NCI-H524 treated with DMSO at 0.1 percent for 48 hours (cell line): ENCODE measurements at places on chromosomes 1 and 21.

GRCh38 chr1:26164036-26164860 is 4.5 kb downstream of the C1orf232 start:
- no peak for DNase-seq

GRCh38 chr1:20405893-20406604 is 80.0 kb downstream of the CAMK2N1 start:
- no peak for DNase-seq

- no peak for DNase-seq
Observed at GRCh38 chr1:196684476-196684875, 32.6 kb downstream of the CFH start.

- no peak for DNase-seq
Observed at GRCh38 chr1:218366322-218367052, 21.4 kb downstream of the TGFB2 start.

DNA sequence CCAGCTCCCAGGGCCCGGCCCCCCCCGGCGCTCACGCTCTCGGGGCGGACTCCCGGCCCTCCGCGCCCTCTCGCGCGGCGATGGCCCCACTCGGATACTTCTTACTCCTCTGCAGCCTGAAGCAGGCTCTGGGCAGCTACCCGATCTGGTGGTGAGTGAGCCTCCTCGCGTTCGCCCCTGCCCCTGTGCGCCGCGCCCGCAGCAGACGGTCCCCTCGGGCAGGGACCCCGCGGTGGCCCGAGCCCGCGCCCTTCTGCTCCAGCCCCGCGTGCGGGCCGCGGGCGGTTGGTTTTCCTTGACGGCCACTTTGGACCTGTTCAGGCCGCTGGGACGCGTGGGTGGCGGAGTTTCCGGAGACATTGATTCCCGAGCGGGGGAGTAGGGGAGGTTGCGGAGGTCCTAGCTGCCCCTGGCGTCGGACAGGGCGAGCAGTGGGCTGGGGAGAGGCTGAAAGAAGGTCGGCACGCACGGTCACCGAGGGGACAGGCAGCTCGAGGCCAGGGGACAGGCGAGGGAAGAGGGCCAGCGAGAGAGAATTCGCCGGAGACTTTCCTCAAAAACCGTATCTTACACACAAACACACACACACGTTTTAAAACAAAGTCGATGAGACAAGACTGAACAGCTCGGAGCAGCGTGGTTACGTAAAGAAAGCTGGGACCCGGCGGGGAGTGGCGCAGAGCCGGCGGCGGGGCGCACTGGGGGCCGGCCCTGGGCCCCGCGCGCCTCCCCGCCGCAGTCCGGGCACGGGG is 427 bp downstream of the WNT3A start:
- no peak for DNase-seq

GRCh38 chr1:109573785-109574184 is 25.4 kb downstream of the GNAI3 start:
- no peak for DNase-seq

- no peak for DNase-seq
Observed at GRCh38 chr1:19163261-19163660, 46.8 kb downstream of the UBR4 start.

- DNase-seq, result no peak
Observed at GRCh38 chr1:217026531-217026930, 303.3 kb upstream of the ESRRG start.

DNA sequence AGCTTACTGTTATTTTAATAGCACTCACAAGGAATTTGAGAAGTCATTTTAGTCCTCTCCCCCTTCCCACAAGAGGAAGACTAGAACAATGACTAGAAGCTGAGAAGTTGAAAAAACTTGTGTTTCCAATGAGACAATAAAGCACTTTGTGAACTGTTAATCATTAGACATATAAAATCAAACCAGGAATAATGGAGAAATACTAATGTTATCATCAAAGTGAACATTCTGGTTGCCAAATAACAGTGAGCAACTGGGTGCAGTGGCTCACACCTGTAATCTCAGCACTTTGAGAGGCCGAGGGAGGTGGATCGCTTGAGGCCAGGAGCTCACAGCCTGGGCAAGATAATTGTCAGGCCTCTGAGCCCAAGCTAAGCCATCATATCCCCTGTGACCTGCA is 54.0 kb upstream of the RASAL2 start:
- no peak for DNase-seq

DNA sequence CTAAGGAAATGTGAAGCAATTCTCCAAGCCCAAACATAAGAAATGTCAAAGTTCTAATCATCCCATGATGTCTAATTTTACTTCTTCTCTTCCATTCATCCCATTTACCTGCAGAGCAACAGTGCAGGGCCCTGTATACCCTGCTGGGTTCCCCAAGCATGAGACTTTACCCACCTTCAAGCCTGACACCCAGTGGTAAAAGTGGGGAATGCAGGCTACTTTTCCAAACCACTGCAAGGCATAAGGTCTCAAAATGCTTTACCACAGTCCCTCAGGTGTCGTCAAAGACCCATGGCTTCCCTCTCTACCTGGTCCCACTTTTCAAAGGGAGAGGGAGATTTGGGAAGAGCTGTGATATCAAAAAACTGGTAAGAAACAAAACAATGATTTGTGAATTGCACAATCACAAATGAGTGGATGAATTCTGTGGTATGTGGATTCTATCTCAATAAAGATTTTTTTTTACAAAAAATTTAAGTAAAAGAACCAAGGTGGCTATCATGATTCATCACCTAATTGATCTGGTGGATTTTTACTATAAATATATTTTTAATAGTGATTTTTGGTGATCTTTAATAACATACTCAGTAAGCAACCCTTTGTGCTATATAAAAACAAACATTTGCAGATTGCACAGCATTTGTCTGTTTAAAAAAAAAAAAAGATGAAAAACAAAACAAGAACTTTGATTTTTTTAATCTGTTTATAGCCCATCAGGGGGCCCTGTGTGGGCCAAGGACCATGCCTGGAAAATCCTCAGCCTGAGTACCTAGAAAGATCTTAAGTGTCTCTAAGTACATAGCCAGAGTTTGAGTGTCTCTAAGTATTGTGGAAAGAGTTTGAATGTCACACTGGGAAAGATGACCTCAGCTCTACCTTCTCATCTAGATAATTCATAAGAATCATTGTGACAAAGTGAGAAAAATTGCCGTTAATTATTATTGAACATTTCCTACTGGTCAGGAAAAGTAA is 73.1 kb upstream of the GJB5 start:
- DNase-seq, result no peak

GRCh38 chr1:220776720-220777326 is 9.9 kb upstream of the MTARC1 start:
- no peak for DNase-seq

GRCh38 chr1:87830432-87830978 is 501.8 kb downstream of the LMO4 start:
- no peak for DNase-seq
